Breast epithelium (tissue), 4 donors: ENCODE measurements at places on chromosomes 2 and 18. TPM values are rescaled to one million over a fixed set of nuclear protein-coding genes. Genes with fewer than 3 reads are reported as not detected.

TTN gene
- total RNA-seq, result 3.5 TPM

C2orf92 gene
- 27.9 TPM for total RNA-seq

DSG1 gene
- 22.2 TPM for total RNA-seq

TBR1 gene
- total RNA-seq, result 0.64 TPM

KHK gene
- 3.6 TPM for total RNA-seq

CIB4 gene
- total RNA-seq, result not detected

LBX2 gene
- total RNA-seq, result 1.3 TPM

IL1R1 gene
- 127 TPM for total RNA-seq

STON1 gene
- 21.7 TPM for total RNA-seq

CYP26B1 gene
- 41.6 TPM for total RNA-seq

CXCR1 gene
- total RNA-seq, result 0.16 TPM

AMER3 gene
- not detected for total RNA-seq

GPR39 gene
- total RNA-seq, result 10.4 TPM

SPDYA gene
- 1.8 TPM for total RNA-seq

DUSP11 gene
- 49.9 TPM for total RNA-seq

HOXD10 gene
- total RNA-seq, result not detected

KIAA2012 gene
- total RNA-seq, result not detected

SLC16A14 gene
- total RNA-seq, result 2.1 TPM

PDE1A gene
- 5.6 TPM for total RNA-seq

CD8A gene
- 3.2 TPM for total RNA-seq

EIF2AK2 gene
- total RNA-seq, result 23.5 TPM

NT5DC4 gene
- not detected for total RNA-seq

CYP27A1 gene
- 28.8 TPM for total RNA-seq

BMPR2 gene
- total RNA-seq, result 63.2 TPM

PLGLB1 gene
- 8.8 TPM for total RNA-seq

APLF gene
- total RNA-seq, result 14.5 TPM

NPHP1 gene
- 5.4 TPM for total RNA-seq
